ENCODE measurements at places on chromosomes 7 and 10.

DNA sequence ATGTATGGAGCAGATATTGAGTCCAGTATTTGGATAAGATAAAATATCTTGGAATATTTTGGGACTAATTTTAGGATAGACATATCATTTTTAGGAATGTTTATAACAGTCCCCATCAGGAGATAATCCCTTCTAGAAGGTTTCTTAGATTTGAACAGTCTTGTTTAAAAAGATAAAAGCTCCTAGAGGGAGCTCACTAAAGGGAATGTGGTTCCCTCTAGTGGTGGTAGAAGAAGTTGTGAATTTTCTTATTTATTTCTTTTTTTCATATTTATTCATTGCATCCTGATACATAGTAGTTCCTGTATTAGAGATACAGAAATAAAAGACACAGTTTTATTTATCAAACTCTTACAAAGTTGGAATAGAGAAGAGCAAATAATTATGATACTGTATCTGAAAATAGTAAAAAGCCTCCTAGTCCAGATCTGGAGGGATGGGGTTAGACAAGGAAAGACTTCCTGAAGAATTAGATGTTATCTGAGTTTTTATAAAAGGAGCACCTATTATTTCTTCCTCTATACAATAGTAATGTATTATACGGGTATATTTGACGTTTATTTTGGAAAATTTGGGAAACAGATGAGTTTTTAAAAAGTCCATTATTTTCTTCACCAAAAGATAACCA, 24.5 kb upstream of the KLF14 start:
- no peak for DNase-seq

- DNase-seq = no peak
Measured at GRCh38 chr10:22753786-22754185, 39.4 kb upstream of the PIP4K2A start.

DNA sequence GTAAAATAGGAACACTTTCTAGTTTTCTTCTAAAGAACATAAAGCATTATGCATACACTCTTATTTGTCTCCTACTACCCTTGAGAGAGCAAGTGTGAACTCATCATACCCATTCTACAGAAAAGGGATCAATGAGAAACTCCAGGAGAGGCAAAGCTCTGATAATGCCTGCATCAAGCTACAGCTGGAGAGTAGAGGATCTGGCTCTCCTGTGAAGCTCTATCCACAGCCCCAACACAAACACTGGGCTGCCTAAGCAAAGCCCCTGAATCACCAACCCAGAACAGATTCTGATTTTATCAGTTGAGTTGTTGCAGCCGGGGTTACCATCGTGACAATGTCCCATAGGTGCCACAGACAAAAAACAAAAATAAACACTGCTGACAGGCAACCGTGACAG, 74.9 kb downstream of the NUDCD3 start:
- DNase-seq = no peak

DNA sequence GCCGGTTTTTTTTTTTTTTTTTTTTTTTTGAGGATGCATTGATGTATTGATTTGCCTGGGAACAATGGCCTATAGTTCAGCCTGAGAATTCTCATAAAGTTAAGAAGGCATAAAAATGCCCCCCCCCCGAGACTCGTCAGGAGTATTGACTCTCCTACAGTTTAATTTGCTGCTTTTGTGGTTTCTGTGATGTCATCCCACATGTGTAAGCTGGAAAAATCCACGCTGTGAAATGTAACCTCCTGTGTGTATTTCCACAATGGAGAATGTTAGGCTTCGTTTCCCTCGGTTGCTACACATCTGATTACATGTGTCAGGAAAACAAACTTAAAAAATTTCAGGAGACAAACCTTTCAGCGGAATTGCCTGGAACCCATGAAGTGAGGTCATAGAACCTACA, 117.9 kb downstream of the FANK1 start:
- no peak for DNase-seq

DNA sequence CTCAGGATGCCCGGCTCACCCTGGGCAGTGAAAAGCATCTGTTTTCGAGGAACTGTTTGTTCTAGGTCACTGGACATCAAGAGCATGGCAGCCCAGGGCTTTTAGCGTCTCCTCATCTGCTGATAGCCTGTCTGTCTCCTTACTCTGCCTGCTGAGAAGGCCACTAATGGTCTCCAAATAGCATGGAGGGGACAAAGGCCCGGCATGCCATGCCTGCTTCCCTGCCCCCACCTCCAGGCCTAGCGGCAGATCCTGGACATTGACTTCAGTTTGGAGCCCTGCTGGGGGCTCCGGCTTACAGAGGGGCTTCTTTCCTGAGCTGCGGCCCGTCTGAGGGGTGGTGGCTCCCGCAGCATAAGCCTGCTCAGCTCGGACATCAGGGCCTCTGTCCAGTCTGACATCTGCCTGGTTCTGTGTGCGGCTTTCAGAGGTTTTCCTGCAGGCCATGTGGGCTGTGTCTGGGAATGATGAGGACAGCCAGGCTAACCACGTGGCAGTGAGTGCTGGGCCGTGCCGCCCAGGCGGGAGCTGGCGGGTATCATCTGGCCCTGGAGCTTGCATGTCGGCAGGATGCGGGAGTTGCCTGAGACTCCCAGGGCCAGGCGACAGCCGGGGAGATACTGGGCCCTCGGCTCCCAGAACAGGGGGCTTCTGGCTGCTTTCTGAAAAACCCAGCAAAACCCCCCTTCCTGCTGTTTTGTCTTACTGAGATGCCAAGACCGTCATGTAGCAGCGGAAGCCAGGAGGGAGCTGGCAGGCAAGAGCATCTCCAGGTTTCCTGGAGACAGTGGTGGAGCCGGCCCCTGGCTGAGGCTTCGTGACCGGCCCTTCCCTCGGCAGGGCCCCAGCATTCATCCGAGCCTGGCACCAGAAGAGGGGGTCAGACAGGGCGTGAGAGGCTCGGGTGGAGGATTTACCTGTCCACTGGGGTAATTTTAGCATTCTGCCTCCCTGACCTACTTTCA, 9.2 kb downstream of the PFKFB3 start:
- peak; percentile 51 for DNase-seq

DNA sequence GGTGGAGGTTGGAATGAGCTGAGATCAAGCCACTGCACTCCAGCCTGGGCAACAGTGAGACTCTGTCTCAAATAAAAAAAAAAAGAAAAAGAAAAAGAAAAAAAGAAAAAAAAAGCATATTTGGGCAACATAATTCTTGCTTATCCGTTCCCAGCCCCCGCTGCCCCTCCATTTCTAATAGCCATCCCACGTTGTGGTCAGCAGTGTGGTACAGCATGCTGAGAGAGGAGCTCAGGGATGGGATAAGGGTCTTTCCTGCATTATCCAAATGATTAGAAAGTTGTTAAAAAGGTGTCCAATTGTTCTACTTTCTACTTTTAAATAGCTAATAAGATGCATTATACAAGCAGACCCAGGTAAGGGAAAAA, 104.9 kb upstream of the ZNF92 start:
- no peak for DNase-seq

- DNase-seq = no peak
Measured at GRCh38 chr7:120919466-120919865, 31.1 kb upstream of the ING3 start.

- peak; percentile 35 for DNase-seq
Measured at GRCh38 chr7:51278797-51279196, 37.8 kb downstream of the COBL start.

GRCh38 chr10:91567815-91568214, 65.1 kb downstream of the PPP1R3C start:
- no peak for DNase-seq

DNA sequence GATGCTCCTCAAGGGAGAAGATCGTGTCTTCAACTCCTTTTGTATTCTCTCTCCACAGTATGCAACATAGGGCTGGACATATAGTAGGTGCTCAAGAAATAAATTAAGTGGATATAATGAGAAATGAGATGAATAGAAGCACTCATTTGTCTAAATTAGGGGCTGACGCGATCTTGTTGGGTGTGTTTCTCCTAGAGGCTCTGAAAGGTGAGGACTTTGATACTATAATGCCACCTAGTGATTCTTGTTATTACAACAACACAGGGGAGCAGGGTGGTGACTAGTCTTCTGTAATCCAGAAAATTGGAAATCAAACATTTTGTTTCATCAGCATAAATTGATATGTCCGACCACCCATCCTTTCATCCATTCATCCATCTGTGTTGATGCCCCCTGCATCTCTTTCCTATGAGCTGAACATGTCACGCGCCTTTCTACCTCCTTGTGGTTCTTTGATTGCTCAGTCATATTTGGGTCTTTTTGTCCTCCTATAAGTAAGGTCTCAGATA, 3.5 kb upstream of the CFAP58 start:
- no peak for DNase-seq

GRCh38 chr10:61963669-61964058, 62.2 kb downstream of the ARID5B start:
- DNase-seq = no peak

- no peak for DNase-seq
Measured at GRCh38 chr7:401495-401894, 111.5 kb downstream of the FOXL3 start.

- no peak for DNase-seq
Measured at GRCh38 chr10:72255977-72256729, 17.6 kb upstream of the DDIT4 start.

DNA sequence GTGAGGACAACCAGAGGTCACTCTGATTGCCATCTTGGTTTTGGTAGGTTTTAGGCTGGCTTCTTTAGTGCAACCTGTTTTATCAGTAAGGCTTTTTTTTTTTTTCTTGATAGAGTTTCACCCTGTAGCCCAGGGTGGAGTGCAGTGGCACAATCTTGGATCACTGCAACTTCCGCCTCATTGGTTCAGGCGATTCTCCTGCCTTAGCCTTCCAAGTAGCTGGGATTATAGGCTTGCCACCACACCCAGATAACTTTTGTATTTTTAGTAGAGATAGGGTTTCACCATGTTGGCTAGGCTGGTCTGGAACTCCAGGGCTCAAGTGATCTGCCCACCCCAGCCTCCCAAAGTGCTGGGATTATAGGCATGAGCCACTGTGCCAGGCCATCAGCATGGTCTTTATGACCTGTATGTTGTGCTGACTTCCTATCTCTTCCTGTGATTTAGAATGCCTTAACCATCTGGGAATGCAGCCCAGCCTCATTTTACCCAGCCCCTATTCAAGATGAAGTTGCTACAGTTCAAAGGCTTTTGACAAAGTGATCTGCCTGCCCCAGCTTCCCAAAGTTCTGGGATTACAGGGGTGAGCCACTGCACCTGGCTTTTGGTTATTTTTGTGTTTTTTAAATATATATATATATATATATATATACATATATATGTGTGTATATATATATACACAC, 7.0 kb upstream of the ZNF425 start:
- no peak for DNase-seq

- no peak for DNase-seq
Measured at GRCh38 chr7:99124236-99124635, 19.7 kb downstream of the SMURF1 start.

DNA sequence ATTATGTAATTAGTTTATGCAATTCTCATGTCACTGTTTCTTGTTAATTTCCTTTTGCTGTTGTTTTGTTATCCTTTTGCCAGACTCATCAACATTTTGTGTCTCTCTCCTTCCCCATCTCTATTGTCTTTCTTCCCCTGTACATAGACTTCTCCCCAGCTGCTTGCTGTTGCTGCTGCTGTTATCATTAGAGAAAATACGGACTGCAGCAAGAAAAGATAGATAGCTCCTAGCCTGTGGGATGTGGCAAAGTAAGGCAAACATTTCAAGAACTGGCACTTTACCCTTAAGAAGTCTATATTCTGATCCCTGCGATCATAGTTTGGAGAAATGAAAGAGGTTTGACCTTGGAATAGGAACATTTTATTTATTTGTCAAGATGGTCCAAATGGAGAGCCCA, 162.2 kb downstream of the AOAH start:
- no peak for DNase-seq

DNA sequence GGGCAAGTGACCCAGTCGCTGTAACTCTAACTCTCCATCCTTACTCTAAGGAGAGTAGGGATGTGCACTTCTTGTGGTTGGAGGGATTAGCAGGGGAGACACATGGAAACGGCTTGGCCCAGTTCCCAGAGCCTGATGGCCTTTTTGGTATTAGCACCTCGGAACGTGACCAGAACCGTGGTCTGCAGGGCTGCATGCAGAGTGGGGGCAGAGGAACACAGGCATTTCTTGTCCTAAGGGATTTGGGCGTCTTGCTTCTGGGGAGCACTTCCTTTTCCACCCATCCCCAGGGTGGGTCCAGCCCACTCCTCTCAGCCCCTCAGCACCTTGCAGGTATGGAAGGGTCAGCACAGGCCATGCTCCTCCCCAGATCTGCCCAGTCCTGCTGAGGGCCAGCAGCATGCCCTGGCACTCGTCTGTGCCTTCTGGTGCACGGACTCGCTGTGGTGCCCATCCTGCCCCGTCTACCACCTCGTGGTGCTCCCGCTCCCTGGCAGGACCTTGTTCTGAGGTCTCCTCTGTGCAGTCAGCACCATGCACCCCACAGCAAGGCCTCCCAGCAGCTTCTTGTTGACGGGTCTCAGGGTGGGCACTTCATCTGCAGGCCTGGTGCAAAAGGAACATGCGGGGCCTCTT, 109.6 kb downstream of the ACTR3B start:
- DNase-seq = no peak

DNA sequence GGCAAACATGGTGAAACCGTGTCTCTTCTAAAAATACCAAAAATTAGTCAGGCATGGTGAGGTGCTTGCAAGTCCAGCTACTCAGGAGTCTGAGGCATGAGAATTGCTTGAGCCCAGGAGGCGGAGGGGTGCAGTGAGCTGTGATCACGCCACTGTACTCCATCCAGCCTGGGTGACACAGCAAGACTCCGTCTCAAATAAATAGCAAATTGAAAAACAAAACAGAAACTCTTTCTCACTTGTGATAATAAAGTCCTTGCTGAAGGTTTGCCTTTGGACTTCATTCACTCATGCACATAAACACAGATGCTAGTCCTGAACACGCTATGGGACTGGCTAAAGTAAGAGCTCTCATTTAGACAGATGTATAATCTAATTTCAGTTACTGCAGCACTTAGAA, 37.6 kb downstream of the ANK3 start:
- peak; percentile 33 for DNase-seq

DNA sequence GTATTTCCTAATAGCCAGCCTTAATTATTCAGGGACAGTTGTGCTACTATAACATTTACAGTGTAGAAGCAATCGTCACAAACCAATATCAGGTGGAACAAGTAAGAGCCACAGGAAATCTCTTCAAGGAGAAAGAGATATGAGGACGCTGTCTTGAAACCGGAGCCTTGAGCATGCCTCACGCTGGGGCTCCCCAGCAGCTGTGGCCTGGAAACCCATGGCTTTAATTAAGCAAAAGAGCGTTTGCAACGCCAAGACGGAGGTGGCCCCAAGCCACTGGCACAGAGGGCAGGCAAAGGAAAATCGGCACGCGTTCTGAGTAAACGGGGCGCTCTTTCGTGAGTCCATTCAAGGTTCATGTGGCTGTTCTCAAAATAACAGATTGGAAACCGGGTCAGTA, 84.4 kb downstream of the C10orf90 start:
- no peak for DNase-seq

GRCh38 chr10:11712744-11713143, 29.4 kb upstream of the ECHDC3 start:
- DNase-seq = no peak

DNA sequence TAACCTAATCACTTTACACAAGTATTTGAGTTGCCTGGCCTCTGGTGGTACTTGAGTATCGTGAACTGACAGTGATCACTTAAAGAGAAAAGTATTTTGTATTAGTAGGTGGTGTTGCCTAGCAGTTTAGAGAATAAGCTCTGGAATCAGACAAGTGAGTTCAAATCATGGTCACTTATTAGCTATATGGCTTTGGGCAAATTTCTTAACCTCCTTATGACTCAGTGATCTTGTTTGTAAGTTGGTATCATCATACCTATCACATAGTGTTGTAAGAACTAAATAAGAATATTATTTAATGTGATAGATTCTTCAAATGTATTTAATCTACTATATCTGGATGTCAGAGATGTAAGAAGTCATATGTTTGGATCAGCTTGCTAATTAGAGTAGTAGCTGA, 163.8 kb downstream of the RNF133 start:
- DNase-seq = no peak

- DNase-seq = no peak
Measured at GRCh38 chr7:108846471-108846870, 276.8 kb downstream of the DNAJB9 start.
